A172 (cell line): ENCODE measurements at places on chromosomes 3 and 15.

DNA sequence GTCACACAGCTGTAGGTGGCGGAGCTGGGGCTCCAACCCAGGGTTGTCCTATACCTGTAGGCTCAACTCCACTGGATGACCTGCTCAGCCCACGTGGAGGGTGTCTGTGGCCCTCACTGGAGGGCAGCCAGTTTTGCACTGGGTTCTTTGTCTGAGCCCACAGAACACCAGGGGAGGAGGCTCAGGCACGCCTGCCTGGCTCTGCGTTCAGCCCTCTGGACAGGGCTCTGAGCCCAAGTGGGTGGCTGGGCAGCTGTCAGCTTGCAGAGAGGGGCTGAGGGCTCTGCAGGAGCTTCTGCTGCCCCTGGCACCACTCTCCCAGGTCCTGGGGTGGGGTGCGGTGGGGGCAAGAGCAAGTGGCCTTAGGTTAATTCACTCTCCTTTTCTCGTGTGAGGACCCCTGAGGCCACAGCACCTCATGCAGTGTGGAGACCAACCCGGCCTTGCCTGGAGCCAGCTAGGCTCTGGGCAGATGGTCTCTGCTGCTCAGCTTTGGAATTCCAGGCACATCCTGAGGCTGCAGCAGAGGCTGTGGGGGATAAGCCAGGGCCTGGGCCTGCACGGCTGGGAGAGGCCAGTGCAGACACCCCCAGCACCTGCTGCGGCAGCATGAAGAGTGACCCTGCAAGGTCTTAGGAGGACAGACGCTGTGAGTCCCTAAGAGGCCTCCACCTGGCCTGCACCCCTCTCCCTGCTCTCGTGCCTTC is 23.5 kb downstream of the DUSP7 start:
- no peak for DNase-seq

DNA sequence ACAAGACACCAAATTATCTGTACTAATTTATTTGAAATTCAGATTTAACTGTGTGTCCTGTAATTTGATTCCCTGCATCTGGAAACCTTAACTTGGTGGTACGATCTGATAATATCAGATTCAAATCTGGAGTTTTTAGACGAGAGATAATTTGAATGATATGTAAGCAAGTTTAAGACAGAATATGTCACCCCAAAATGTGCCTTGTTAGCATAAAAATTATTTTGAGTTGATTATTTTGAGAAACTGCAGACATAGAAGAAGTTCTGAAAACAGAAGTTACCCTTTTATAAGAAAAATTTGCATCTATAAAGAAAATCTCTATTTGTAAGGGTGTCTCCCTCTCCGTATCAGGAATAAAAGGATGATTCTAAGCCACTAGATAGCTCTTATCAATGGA is 1202.8 kb downstream of the ROBO2 start:
- no peak for DNase-seq

- no peak for DNase-seq
These were observed 17.8 kb downstream of the HERC1 start for GRCh38 chr15:63815796-63816533.

DNA sequence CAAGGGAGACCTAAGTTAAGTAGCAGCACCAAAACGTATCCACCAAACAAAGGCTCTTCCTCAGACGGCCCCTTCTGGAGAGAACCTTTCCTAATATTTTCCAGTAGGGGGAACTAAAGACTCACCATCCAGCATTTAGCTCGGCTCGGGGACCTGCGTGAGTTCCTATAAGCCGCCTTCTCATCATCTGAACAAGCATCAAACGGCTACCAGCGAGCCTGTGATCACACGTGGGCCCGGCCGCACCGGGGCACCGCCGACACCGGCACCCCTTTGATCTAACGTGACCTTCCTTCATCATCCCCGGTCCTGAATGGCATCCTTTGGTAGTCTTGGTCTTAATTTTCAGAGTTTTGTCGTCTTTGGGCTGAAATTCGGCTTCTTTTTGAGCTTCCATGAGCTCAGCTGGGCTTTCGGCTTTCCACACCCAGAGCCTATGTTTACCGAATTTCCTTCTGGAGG is 1.4 kb upstream of the ROBO2 start:
- DNase-seq = peak; percentile 66

DNA sequence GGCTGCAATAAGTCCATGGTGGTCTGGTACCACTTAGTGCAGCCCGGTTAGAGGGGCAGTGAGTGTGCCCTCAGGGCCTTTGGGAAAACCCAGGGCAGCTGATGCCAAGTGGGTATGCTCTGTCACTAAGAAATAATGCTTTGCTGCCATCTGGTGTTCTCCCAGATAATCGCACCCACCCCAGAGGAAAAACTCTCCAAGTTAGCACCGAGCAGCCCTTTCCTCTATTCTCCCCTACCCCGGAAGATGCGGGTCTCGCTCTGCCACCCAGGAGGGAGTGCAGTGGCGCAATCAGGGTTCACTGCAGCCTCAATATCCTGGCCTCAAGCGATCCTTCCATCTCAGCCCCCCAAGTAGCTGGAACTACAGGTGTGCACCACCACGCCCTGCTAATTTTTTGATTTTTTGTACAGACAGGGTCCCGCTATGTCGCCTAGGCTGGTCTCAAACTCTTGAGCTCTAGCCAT is 21.3 kb upstream of the DAPK2 start:
- DNase-seq = peak; percentile 52

DNA sequence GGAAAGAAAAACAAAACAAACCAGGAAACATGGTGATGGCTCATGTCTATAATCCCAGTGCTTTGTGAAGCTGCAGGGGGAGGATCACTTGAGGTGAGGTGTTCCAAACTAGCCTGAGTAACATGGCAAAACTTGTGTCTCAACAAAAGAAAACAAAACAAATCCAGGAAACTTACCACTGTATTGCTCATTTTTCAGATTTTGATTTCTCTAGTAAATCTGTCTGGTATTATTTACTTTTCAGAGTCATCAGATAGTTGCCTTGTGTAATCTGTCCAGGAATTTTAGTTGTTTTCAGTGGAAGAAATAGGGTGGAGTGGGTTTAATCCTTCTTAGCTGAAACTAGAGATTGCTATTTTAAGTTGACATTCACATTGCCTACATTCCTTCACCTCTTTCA is 91.8 kb upstream of the ALCAM start:
- DNase-seq = peak; percentile 77

DNA sequence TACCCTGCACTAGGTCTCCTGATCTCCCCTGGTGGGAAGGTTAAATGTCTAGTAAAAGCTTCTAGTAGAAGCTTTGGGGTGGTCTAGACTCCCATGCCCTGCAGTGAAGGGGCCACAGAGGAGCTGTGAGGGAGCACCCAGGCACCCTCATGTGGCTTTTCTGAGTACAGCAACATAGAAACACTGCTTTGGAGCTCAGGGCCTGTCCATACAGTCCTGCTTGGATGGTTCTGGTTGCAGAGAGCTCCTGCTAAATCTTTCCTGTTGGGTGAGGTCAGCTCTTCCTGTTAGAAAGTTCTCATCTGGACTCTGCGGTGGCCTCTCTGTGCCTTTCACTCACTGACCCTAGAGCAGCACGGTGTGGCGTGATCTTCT is 47.8 kb downstream of the GPD1L start:
- DNase-seq = no peak

DNA sequence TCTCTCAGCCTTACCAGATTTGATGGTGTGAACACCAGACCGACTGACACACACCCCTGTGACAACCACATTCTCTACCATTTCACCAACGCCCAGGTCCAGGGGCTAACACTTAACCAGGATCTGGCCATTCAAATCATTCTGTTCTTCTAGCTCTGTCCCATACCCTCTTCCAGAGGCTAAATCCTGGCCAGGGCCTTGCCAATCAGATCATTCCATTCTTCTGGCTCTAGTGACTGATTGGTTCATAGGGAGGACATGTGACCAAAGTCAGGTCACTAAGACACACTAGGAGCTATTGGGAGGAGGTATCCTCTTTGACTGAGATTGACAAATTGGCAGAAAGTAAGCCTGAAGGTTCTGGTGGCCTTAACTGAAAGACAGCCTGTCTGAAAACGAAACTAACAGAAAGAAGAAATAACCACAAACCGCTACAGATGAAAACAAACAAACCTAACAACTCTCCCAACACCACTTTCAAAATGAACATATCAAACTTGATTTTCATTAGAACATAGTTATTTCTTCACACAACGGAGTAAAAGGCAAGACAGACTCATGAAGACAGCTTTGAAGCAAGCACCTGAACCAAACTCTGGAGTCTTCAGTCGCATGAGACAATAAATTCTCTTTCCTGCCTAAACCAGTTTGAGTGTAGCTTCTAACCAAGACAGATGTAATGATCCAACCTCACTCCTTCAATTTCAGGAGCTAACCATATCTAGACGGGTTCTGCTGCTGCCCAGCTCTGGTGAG is 68.5 kb downstream of the TRANK1 start:
- DNase-seq = no peak

DNA sequence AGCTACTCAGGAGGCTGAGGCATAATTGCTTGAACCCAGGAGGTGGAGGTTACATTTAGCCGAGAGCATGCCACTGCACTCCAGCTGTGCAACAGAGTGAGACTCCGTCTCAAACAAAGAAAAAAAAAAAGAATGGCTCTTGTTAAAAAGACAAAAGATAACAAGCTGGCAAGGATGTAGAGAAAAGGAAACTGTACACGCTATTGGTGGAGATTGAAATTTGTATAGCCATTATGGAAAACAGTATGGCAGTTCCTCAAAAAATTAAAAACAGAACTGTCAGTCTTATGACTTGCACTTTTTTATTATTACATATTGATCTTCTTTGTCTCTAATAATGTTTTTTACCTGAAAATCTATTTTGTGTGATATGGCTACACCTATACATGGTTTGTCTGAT is 41.9 kb downstream of the MEX3B start:
- DNase-seq = no peak

DNA sequence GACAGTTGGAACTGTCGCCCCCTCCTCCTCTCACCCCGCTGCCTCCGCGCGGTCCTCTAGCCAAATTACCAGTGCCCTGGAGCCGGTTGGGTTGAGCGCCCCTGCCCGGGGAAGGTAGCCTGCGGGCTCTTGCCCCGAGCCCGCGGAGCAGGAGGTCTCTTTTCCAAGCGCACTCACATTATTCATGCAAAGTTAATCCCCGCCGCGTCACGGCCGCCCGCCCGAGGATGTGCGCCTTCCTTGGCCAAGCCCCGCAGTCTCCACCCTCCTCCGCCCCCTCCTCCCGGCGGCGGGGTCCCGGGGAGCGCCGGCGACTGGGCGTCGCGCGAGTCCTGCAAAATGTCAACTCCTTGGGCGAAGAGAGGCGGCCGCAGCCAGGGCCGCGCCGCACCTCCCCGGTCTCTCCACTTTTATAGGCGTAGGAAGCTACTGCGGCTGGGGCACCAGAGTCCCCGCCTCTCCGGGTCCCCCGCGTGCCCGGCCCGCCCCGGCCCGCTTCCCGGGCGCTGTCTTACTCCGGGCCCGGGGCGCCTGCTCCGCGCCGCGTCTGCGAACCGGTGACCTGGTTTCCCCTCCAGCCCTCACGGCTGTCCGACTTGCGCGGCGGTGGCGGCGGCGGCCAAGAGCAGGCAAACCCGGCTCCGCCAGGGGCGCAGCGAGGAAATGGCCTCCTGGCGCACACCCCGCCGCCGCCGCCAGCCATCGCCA is at the start of gene THRB:
THRB (minus strand) TSS at position 233 of the 708 bp plus-strand sequence.
- no peak for DNase-seq

GRCh38 chr3:30075514-30075913 is 530.9 kb upstream of the TGFBR2 start:
- DNase-seq = peak; percentile 39
